ENCODE measurements at places on chromosomes 1 and 21.

GRCh38 chr1:173049322-173049633 is 1.5 kb downstream of the TNFSF18 start:
- DNase-seq, result no peak

DNA sequence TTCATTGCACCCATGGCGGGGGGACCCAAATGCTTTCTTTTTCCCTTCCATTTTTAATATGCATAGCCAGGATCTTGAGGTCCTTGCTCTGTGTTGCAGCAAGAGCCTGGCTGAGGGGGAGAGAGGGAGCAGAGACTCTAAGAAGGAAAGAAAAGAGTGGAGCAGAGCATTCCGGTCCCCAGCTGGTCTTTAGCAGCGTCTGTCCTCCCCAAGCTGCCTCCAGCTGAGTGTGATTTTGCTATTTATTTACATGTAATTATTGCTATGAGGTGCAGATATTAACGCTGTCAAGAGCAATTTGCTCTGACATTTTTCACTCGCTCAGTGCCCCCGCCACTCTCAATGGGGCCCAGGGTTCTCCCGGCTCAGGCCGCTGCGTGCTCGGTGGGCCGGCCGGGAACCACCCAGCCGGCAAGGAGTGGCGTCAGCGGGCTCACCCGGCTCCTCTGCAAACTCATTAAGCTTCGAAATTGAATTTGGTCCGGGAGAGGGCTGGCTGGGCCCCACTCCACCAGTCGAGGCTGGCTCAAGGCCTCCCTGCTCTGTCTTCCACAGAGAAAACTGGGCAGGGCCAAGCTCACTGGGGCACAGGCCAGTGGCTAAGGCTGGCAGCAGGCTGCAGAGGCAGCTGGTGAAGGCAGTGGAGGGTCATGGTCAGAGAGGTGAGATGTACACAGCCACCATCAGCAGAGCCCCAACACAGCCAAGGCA is 93.2 kb downstream of the PAX7 start:
- peak; percentile 18 for DNase-seq

DNA sequence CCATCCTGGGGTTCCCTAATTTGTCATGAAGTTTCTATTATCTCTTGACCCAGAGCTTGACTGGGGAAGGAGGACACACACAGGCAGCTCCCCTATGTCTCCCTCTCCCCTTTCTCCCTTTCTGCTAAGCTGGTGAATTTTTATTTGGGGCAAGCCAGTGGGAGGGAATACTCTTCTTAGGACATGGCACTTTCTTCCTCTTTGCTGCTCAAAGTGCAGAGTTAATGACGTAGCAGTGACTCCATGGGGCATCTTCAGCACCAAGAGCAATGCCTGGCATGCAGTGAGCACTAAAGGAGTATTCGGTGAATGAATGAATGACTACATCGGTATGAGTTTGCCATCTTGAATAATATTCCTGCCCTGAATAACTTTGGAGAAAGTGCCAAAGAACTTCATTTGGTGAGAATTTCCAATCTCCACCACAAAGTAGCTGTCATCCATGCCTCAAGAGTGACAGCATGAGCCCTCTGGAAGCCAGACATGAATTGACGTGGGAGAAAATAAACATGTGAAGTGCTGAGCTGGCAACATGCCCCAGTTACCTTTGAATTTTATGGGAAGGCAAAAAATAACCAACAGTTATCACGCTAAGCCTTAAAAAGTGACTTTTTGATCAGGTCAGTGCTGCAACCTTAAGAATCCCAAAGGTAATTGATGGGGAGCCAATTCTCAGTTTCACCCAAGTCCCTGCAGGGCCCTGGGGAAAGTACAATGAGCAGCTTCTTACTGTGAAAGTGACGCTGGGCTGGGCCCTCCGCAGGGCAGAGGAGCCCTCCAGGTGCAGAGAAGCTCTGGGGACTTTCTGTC is 22.1 kb upstream of the ATF3 start:
- DNase-seq, result no peak

- DNase-seq, result no peak
Measured at GRCh38 chr1:151009206-151009587, 948 bp downstream of the PRUNE1 start.

DNA sequence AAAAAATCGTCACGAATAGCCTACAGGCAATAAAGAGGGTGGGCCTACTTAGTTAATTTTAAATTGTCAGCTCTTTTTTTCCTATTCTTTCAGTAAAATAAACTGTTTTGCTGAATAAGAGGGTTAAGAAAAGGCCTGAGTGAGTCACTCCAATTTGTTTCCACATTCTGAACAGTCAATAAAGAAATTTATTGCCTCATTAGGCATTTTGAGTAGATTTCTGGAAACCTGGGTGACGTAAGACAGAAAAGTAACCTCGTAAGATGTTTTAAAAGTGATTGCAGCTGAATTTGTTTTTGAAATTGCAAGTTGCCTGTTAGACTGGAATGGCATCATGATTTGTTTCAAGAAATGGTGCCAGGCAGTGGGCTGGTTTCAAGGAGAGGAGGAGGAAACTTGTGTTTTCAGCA is 439.3 kb downstream of the USP25 start:
- no peak for DNase-seq

GRCh38 chr1:115215703-115216521 is 122.1 kb downstream of the NGF start:
- DNase-seq, result no peak

DNA sequence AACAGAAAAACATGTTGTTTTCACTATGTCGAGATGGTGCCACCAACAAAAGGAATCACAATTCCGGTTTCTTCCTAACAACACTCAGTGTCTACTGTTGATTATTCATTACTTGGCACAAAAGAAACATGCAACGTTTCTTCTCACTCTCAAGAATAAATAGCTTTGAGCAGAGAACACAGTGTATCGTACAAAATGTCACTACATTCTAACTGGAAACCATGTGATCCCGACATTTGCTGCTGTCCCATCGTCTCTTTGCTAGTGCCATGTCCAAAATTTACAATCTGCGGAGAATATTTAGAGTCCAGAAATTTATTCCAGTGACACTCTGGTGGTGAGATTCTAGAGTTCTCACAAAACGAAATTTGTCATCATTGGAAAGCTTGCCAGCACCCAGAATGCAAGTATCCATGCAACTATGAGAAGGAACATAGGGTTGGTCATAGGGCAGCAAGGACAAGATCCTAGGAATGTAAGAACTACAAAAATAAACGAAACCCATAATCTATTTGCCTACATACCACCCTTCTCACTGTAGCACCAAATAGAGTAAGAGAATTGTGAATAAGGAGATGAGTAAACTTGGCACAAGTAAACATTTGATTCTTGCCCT is 505.1 kb downstream of the LTN1 start:
- DNase-seq, result no peak

DNA sequence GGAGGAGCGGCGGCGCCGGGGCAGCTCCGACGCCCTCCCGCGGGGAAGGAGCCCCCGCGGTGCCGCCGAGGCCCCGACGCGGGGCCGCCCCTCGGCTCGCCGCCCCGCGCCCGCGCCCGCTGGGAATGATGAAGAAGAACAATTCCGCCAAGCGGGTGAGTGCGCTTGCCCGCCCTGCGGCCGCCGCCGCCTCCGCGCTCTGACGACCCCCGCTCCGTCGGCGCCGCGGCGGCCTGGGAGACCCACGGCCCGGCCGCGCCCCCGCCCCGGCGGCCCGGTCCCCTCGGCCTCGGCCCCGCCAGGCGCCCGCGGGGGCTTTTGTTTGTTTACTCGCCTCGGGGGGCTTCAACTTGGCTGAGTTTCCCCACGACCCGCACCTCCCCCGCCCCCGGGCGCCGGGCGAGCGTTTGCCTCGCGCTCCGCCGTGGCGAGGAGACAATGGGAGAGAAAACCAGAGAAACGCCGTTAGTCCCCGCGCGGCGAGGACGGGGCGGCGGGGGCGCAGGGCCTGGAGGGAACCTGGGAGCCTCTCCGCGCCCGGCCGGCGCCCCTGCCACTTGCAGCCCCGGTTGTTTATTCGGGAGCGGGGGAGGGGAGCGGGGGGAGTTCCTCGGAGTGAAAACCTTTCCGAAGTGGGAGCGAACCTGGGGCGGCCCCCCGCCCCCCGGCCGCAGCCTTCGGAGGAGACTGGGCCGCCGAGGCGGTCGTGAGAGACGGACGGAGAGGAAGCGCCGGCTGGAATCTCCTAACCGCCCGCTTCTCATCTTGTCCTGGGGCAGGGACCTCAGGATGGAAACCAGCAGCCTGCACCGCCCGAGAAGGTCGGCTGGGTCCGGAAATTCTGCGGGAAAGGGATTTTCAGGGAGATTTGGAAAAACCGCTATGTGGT is 661 bp downstream of the PLEKHO1 start:
- peak; percentile 42 for DNase-seq

GRCh38 chr1:15410884-15411245 is 1.2 kb downstream of the EFHD2 start:
- DNase-seq, result no peak

- DNase-seq, result peak; percentile 98
Measured at GRCh38 chr1:248873993-248874533, 15.2 kb upstream of the ZNF692 start.

Measured in lung (tissue), 17 donors.